ENCODE measurements at places on chromosomes 1 and 21.
A peak's percentile ranks its signal among the peaks of the same experiment; 100 is the strongest.

- no peak for DNase-seq
Measured at GRCh38 chr1:153478047-153478691, 17.7 kb upstream of the S100A7 start.

GRCh38 chr1:8925406-8925805 lies 20.3 kb upstream of the CA6 start:
- no peak for DNase-seq

- no peak for DNase-seq
Measured at GRCh38 chr1:226560243-226560642, 11.7 kb downstream of the STUM start.

DNA sequence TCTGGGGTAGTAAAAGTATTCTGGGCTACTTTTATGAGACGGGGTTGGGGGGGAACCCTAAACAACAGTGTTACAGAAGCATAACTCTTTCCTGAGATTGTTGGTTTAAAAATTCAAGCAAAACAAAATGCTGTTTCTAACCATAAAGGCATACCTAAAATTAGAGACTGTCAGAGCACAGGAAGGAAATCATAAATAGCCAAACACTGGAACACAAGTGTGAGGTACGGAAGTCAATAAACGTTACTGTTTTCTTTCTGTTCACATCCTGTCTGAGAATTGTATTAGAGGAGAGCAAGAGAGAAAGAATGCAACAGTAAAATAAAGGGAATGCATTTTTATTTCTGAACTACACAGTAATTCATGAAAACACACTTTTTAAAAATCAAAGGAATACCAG lies 42.8 kb upstream of the IL12RB2 start:
- DNase-seq, result no peak

DNA sequence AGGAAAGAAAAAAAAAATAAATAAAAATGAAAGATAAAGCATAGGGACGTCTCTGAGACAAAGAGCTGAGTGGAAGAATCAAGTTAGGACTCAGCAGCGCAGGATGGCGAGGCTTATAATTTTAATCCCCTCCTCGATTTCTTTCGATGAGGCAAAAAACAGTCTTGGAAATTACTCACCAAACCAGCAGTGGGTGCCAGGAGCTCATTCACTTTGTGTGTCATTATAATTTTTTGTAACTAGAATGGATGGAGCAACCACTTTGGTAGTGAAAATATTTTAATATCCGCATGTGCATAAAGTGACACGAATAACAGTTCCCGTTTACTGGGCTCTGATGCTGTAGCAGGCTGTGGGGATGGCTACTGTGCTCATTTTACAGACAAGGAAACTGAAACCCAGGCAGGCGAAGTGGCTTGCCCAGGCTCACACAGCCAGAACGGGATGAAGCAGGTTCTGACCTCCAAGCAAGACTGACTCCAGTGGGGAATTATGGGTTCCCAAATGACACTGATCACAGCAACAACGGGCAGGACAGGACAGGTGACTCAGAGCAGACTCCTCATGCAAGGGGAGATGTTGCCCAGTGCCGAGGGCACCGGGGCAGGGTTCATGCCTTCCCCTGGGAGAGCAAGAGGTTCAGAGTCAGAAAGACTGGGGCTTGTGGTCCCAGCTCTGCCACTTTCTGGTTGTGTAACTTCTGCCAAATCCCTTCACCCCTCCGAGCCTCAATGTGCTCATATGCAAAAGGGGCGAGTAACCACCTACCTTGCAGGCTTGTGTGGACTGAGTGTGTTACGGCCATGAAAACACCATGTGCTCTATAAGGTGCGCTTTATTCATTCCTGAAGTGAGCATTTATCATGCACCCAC lies 63.6 kb downstream of the RUNX3 start:
- DNase-seq, result no peak

GRCh38 chr1:83055391-83056170 lies 943.4 kb downstream of the TTLL7 start:
- no peak for DNase-seq

GRCh38 chr1:161071886-161072371 lies 2.2 kb upstream of the ARHGAP30 start:
- DNase-seq, result peak; percentile 33

GRCh38 chr1:29708381-29708780 lies 472.1 kb downstream of the PTPRU start:
- DNase-seq, result no peak

DNA sequence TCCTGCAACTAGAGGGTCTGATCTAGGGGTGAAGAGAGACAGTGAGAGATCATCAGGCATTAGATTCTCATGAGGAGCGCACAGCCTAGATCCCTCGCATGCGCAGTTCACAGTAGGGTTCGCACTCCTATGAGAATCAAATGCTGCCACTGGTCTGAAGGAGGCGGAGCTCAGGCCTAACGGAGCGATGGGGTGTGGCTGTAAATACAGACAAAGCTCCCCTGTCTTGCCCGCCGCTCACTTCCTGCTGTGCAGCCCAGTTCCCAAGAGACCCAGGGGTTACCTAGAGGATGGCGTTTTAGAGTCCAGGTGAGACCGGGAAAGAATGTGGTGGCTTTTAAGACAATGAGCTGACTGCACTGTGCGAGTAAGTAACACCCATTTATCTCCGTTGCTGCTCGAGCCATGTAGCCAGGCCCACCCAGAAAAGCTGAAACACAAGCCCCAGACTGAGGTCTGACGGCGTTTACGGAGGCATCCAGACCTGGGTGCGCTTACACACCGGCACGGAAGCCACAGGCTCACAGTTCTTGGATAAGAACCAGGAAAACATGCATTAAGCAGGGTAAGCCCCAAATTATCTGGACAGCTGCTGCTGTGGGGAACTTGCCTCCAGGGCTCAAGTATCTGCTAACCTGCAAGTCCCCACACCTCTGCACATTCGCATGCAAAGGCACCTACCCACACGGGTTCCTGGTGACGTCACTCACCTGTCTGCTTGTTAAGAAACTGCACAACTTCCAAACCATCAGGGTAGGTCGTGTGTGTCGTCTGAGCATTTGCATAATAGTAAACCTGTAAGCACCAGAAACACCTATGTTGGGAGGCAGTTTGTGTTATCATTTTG lies 12.5 kb downstream of the TCP10L start:
- DNase-seq, result no peak

DNA sequence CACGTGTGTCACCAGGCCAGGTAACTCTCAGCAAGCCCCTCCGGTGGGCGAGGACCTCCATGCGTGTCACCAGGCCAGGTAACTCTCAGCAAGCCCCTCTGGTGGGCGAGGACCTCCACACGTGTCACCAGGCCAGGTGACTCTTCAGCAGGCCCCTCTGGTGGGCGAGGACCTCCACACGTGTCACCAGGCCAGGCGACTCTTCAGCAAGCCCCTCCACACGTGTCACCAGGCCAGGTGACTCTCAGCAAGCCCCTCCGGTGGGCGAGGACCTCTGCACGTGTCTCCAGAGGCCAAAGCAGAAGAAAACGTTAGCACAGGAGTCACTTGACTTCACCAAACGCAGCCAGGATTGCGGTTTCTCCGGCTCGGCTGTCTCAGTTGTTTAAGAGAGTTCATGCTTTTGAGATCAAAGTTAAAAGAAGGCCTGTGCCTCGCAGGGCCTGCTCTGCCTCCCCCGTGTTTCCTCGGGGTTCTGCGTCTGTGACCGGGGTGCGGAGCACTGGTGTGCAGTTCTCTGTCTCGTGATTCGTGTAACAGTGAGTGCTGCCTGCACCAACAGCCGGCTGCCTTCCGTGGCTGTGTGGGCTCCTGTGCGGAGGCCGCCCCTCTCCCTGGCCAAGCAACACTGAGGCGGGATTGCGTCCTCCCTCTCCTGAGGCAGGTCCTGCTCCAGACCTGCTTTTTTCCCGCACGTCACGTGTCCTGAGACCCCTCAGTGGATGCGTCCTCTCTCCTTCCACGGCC lies 56.6 kb downstream of the PRKCZ start:
- DNase-seq, result no peak

Data from stromal cell of bone marrow (primary cell).